ENCODE measurements at places on chromosomes 12 and 14.
A peak's percentile ranks its signal among the peaks of the same experiment; 100 is the strongest.

GRCh38 chr12:1093166-1093751 is 102.2 kb downstream of the ERC1 start:
- peak; percentile 68 for DNase-seq

DNA sequence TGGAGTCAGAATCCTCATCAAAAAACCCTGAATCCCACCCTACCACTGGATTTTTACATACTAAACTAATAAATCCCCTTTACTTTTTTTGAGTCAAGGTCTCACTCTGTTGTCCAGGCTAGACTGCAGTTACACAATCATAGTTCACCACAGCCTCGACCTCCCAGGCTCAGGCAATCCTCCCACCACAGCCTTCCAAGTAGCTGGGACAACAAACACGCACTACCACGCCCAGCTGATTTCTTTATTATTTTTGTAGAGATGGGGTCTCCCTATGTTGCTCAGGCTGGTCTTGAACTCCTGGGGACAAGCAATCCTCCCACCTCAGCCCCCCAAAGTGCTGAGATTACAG is 24.3 kb downstream of the SPTSSA start:
- DNase-seq, result peak; percentile 50

DNA sequence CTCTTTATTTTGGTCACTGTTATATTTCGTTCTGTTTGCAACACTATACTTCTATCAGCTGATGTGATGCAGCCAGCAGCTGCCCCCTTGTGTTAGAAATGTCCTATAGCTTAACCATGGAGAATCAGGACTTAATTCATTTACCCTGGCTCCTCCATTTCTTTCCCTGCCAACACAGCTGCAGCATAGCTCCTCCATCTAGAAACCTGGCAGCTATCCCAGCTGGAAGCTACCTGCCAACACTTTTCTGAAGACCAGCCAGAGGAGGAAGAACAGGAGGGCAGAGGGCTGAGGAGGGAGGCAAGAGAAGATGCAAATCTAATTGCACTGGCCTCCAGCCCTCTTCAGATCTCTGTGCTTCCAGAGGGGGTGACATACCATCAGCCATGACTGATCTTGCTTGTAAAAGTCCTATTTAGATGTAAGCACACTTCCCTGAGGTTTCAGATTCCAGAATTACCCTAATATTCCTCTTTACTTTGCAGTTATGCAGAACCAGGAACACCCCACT is 156.8 kb upstream of the TMEM260 start:
- DNase-seq, result peak; percentile 74

GRCh38 chr14:78805570-78805969 is 635.4 kb downstream of the NRXN3 start:
- DNase-seq, result no peak

DNA sequence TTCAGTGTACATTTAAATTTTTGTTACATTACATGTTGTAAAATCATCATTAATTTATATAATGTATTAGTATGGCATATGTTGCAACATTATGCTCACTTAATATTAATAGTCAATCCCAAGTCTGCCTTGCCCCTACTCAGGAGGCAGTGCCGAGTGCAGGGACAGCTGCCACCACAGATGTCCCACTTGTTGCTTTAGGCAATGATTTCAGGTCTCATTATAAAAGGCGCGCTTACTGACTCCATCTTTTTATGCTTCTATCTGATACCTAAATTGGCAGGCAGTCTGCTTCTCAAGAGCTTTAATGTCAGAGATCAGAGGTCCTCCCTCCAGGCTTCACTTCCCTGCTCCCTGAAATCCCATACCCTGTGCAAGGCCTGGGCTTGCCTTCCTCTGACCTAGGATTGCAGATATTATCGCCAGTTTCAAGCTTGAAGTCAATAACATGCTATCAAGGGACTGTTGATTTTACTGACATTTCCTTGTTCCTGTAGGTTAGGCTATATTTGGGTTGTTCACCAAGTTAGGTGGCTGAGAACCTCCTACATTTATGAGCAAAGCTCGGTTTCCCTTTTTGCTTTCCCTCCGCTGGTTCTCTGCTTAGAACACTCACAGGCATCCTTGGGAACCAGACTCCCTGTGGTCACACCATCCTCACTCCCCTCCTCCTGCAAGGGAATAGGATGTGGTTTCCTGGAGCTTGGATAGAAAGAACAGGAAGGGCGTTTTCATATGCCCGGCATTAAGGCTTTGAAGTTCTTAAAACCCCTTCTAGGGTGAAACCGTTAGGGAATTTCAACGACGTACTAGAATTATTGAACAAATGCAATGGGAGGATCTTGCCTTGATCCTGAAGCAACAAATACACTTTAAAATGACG is 208.4 kb upstream of the FKBP4 start:
- DNase-seq, result no peak

All from amniotic epithelial cell (primary cell).